CD8-positive, alpha-beta T cell (primary cell): ENCODE measurements at places on chromosomes 3 and 15.

- DNase-seq: no peak
Observed at GRCh38 chr15:76062286-76062685, 2.5 kb downstream of the TMEM266 start.

DNA sequence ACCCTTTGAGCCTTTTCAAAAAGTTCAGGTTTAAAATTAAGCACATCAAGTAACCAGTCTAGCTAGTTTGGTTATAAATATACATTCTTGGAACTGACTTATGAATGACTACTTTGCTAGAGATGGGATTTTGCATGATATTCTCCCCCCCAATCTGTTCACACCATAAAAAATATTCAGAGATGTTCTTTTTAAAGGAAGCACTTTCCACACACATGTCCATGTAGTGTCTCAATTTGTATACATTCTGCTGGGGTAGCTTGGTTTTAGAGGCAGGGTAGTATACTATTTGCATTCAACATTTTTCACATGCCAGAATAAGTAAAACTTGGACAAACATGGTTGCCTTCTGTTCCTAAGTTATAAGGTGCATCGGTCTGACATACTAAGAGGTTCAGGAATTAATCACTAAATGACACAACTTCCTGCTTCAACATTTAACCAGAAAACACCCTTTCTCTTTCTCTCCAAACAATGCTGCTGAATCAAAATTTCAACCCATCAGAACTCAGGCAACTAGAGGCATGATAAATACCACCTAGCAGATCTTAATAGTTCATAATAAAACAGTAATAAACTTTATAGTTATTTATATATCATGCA is 57.0 kb downstream of the SUMF1 start:
- DNase-seq: no peak

DNA sequence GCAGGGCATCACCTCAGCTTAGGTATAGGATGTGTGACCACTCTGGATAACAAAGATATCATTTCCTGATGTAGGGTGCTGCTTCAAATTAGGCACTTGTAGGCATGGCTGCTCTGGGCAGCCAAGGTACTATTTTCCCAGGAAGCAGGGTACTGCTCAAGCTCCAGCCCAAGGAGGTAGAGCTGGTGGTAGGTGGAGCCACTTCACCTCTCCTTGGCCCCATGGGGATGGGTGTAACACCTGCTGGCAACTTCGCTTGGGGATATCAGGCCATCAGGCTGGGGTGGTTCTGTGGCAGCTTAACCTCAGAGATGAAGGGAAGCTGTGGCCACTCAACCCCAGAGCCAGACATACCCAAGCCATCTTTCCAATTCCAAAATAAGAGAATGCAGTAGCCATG is 147.1 kb upstream of the IGF1R start:
- no peak for DNase-seq

GRCh38 chr3:152623286-152623911 is 211.5 kb upstream of the P2RY1 start:
- no peak for DNase-seq

DNA sequence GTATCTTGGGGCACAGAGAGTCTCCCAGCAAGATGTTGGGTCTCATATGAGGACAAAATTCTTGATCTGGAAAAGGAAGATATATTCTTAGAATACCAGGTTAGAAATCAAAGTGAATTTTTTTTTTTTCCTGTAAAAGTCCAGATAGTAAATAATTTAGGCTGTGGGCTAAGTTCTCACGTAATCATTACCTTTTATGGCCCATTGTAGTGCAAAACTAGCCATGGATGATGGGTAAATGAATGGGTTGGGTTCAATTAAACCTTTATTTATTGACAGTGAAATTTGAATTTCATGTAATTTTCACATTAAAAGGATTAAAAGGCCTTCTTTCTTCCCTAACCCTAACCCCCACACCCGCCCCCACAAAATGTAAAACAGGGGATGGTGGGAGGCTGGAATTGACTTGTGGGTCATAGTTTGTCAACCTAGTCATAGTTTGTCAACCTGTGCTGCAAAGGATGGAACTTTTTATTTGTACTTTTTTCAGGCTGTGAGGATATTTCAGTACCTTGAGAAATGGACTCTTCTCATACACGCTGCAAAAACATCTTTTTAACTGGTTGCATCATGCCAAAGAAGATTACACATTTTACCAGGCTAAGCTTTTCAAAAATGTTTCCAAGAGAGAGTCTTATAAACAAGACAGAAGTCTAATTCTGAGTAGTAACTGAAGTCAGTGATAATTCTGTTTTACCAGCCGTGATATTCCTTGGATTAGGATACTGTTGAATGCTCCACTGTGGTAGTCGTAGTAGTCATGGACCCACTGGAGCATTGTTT is 138.8 kb downstream of the AKAP13 start:
- no peak for DNase-seq

- no peak for DNase-seq
Observed at GRCh38 chr3:71201939-71202338, 381.6 kb downstream of the FOXP1 start.

DNA sequence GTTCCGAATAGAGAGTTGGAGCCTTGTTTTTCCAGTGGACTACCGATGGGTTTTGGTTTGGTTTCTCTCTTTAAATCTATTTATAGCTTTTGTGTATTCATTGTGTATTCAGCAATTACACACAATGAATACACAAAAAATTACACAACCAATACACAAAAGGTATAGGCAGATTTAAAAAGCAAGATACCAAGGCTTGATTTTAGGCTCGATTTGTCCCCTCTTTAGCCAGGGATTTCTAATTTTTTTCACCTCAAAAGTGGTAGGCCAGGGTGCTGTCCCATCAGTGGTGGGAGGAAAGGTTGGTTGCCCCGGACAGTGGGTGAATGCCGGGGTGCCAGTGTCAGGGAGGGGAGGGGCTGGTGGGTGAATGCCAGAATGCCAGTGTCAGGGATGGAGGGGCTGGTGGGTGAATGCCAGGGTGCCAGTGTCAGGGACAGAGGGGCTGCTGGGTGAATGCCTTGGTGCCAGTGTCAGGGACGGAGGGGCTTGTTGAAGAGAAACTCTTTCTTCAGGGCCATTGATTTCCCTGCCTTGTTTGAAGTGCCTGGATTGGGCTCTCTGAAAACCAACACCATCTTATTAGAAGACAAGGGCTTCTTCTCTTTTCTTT is 186.2 kb downstream of the GOLGA6L6 start:
- peak; percentile 21 for DNase-seq

DNA sequence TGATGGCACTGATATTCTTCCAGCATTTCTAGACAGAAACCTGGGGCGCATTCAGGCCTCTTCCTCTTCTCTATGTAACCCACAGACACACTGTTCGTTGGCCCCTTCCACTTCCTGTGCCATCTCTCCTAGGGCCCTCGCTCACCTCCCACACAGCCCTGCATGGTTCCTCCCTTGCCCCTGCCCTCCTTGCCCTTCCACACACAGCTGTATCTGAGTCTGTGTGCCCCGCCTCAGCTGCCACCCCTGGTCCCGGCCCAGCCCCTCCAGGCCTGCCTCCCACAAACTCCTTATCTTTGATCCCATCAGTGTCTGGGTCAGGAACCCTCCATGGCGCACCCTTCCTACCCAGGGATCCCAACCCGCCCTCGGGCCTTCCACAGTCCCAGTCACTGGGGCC is 37.9 kb downstream of the RAB6B start:
- DNase-seq: no peak

DNA sequence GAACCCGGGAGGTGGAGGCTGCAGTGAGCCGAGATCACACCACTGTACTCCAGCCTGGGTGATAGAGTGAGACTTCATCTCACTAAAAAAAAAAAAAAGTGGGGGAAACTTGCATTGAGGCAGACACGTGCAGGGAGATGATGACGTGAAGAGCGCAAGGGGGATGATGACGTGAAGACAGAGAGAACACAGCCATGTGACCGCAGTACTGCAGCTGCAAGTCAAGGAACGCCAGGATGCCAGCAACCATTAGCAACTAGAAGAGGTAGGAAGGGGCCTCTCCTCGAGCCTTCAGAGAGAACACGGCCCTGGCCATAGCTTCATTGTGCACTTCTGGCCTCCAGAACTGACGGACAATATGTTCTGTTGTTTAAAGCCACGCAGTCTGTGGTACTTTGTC is 28.3 kb downstream of the RFT1 start:
- DNase-seq: no peak
